NCI-H1092 (cell line): ENCODE measurements at places on chromosomes 1 and 21.
A peak's percentile ranks its signal among the peaks of the same experiment; 100 is the strongest.

DNA sequence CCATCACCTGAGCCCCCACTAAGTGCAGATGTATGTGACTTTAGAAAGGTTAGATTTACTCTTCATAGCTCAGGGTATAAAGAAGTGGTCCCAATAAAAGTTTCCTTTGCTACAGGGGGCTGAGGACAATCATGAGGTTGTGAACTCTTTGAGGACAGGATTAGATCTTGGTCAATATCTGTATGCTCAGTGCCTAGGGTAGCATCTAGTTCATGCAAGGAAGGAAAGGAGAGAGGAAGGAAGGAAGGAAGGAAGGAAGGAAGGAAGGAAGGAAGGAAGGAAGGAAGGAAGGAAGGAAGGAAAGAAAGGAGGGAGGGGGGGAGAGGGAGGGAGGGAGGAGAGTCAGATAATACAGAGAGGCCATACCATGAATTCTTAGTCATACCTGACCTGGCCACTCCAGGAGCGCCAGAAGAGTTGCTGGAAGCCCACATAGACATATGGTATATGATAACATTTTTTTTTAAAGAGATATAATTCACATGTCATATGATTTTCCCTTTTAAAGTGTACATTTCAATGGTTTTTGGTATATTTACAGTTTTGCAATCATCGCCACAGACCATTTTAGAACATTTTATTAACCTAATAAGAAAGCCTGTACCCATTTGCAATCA is 9.7 kb upstream of the CSRP1 start:
- no peak for DNase-seq

- no peak for DNase-seq
Measured at GRCh38 chr21:28944296-28944695, 48.4 kb downstream of the LTN1 start.

DNA sequence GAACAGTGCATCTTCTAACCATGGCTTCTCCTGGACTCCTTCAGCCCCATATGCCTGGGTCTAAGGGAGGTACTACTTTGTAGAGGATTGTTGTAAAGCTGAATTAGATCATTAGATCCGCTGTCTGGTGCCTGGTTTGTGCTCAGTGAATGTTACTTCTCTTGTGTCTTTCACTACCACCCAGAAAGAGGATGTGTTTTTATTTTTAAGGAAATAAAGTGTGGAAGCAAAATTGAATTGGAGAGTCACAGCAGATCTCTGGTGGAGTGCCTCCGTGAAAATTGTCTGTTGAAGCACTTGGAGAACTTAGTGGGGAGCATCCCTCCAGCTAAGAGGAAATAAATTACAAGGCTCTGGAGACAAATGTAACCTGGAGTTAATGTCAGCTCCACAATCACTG is 101.8 kb upstream of the ARTN start:
- DNase-seq: no peak

GRCh38 chr1:100494393-100495084 is 43.4 kb upstream of the GPR88 start:
- no peak for DNase-seq

DNA sequence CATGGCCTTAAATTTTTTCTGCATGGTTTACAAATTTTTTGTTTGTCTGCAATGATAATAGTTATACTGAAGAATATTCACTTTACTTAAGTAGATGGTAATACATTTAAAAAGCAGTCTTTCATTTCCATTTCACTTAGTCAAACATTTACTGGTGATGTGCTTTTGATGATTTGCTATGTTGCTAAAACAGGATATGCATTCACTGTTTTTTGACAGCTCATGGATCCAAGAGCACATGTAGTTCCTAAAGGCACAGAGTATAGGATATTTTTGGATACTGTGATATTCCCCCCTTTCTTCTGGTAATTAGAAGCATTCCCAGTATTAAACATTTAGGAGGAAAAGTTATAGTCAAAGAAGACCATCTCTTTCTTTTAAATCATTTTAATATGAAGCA is 45.9 kb downstream of the RAP1A start:
- no peak for DNase-seq

GRCh38 chr1:117573386-117574023 is 32.3 kb upstream of the TENT5C start:
- no peak for DNase-seq

GRCh38 chr1:233114159-233114558 is 163.7 kb downstream of the NTPCR start:
- no peak for DNase-seq

- DNase-seq: no peak
Measured at GRCh38 chr1:202615501-202616354, 94.5 kb downstream of the SYT2 start.

DNA sequence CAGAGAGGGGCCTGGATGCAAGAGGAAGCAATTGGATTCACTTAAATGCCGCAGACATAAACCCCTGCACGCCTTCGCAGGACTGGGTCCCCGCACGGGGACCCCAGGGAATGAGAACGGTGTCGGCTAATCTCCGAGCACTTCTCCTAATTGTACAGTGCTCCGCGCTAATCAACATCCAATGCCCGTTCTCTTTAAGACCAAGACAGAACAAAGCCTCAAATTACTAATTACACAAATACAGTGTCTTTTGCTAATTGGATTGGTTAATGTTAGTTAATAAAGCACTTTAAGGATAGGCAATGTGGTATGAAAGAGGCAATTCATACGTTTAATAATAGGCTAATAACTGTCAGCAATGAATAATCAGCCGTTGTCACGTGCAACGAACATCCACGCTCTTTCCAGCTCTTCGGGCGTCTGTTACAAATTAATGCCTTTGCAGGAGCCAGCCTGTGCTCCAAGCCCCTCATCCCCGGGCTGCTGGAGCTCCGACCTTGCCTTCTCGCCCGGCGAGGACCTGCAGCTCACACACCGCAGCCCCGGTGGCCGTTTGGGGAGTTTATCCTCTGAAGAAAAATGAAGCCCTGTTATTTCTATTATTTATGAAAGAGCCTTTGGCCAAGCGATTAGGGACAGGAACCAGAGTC is 157.8 kb downstream of the PRDM16 start:
- DNase-seq: no peak

GRCh38 chr1:203526130-203526529 is 32.2 kb downstream of the OPTC start:
- DNase-seq: no peak

GRCh38 chr1:156276966-156277381 is 5.7 kb downstream of the SMG5 start:
- DNase-seq: no peak

GRCh38 chr1:235415008-235415904 is 48.0 kb downstream of the TBCE start:
- DNase-seq: peak; percentile 39

- no peak for DNase-seq
Measured at GRCh38 chr1:17375651-17376050, 3.7 kb downstream of the PADI6 start.

GRCh38 chr1:177448036-177448615 is 277.4 kb downstream of the BRINP2 start:
- no peak for DNase-seq

DNA sequence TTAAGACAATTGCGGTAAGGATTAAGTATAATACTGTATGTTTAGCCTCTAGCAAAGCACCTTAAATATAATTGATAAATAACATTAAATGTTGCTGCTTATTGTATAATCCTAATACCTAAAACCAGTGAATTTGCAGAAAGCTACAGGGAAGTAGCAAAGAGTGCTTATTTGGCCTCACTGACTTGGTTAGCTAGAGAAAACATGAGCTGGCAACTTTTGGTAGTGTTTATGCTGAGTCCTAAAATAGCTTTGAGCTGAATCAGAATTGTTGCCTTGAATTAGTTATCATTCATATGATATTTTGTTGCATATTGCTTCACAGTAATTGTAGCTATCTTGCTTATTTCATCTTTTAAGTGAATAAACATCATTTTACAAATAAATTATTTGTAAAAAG is 3.5 kb downstream of the TRIM67 start:
- DNase-seq: no peak

DNA sequence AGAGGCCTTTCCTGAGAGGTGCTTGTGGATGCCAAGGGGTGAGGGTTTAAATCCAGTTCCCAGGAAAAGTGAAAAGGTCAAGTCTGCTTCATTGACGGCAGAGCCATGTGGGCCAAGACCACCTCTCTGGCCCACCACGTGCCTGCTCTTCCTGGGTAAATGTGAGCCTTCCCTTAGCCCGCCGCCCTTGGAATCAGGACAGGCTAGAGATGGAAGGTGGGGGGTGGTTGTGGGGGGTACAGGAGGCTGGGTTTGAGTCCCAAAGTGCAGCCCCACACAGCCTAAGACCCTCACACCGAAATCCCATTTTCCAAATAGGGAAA is 104.4 kb downstream of the EPHB2 start:
- no peak for DNase-seq

DNA sequence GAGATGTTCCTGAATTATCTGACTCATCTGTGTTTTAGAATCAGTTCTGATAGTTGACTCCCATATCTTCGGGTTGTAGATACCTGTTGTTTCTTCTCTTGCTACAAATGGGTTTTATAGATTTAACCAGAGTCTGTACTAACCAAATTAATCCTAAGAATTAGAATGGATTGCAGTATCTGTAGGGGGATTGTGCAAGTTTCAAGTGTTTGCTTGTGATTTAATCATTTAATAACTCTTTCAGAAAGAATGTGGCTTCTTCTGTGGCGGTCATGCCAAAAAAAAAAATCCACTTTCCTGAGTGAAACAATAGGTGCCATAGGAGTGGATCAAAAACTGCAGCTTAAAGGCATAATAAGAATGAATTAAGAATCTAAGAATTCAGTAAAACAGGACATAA is 9.4 kb downstream of the IPO9 start:
- no peak for DNase-seq

- no peak for DNase-seq
Measured at GRCh38 chr1:194114288-194114687, 927.9 kb upstream of the B3GALT2 start.

DNA sequence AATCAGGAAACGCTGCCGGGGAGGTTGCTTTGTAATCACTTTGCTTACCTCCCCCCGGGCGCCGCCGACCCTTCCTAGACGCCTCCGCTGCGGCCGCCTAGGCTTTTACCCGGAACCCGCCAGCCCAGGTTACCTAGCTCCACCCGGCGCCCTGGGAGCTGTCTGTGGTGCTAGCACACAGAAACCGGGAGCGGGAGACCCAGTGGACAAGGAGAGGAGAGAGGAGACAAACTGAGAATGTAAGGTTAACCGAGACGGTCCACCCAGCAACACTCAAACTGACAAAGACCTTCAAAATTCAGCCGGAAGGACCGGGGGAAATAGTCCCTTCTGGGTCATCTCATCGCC is 9.8 kb downstream of the BARHL2 start:
- no peak for DNase-seq

GRCh38 chr21:16633831-16634459 is 878.9 kb upstream of the CXADR start:
- peak; percentile 4 for DNase-seq

GRCh38 chr1:27928216-27928954 is 6.4 kb upstream of the SMPDL3B start:
- DNase-seq: no peak

DNA sequence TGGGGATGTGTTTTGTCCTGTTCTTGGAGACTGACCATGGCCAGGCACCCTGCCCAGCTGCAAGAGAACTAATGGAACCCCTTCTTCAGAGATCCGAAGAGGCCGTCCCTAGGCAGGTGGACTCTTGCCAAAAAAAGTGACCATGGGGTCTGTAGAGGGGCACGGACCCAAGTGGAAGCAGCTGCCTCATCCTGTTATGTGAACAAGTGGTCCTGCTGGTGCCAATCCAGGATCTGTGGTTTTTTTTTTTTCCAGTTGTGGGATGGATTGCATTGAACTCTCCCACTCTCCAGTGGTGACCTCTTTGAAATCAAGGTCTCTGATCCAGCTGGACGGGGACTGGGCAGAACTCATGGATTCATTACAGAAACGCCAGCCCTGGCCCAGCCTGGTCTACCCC is 71.2 kb downstream of the ARHGEF10L start:
- no peak for DNase-seq

DNA sequence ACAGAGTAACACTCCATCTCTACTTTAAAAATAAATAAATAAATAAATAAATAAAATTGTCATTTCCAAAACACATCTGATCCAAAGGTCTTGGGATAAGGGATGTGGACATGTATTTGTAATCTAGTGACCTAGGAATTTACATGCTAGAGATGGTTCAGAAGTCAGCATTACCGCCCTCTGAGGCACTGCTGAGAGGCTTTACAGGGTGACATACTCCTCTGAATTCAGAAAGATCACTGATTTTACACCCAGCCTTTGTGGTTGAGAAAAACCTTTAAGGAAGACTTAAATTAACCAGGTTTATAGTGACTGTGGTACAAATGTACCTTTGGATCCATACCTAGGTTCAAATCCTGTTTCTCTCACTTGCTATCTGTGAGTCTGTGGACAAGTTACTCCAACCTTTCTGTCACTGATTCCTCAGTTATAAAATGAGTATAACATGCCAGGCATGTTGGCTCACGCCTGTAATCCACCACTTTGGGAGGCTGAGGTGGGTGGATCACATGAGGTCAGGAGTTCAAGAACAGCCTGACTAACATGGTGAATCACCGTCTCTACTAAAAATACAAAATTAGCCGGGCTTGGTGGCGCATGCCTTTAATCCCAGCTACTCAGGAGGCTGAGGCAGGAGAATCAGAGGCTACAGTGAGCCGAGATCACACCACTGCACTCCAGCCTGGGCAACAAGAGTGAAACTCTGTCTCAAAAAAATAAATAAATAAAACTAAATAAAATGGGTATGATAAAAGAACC is 20.1 kb downstream of the OSBPL9 start:
- DNase-seq: no peak

DNA sequence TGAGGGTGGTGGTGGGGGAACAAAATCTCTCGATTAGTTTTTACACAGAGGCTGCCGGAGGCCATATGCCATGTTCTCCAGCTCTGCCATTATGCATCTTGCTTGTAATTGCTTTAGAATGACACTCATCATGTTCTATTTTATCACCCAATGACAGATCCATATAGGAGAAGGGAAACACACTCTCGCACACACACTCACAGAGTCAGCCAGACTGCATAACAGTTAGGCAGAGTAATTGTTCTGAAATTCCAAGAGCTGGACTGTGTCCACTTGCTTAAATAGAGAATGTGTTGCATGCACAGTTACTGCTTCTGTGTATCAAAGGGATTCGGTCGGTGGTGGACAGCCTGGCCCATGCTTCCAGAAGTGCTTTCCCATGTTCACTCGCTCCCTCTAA is 30.6 kb downstream of the KCND3 start:
- no peak for DNase-seq

- DNase-seq: peak; percentile 64
Measured at GRCh38 chr1:94925561-94926125, 1.3 kb downstream of the CNN3 start.

GRCh38 chr1:198199105-198199504 is 42.3 kb downstream of the NEK7 start:
- DNase-seq: no peak

DNA sequence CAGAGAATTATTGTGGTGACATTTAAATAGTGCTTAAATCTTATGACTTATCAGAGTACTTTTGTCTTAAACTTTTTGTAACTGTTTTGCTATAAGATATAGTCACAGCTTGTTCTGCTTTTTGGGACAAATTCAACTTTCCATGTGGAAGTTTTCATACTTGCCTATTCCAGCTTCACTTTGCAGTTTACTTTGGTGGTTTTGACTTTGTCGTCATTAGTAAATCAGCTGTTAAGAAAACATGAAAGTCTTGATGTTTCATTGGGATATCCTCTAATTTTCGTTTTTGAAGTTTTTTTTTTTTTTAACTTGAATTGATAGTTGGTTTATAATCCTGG is 31.3 kb downstream of the SDCCAG8 start:
- no peak for DNase-seq
